ENCODE measurements at places on chromosomes 16 and 17. TPM values are rescaled to one million over a fixed set of nuclear protein-coding genes. Genes with fewer than 3 reads are reported as not detected.

Gene CMTM2
- total RNA-seq, result not detected

Gene PDIA2
- total RNA-seq, result 0.86 TPM

Gene SOX15
- 2.1 TPM for total RNA-seq

Gene PLCD3
- 69.3 TPM for total RNA-seq

Gene CD19
- 0.32 TPM for total RNA-seq

Gene SNTB2
- 59.5 TPM for total RNA-seq

Gene SOX9
- total RNA-seq, result 3.2 TPM

- DNase-seq, result peak; percentile 96
Observed at GRCh38 chr17:8162233-8162996, at the start of gene VAMP2. VAMP2 (minus strand) TSS chr17:8162948; CDS start chr17:8162879, 69 bp downstream.

GRCh38 chr17:48738803-48739526 is 10.4 kb upstream of the HOXB13 start:
- no peak for DNase-seq

DNA sequence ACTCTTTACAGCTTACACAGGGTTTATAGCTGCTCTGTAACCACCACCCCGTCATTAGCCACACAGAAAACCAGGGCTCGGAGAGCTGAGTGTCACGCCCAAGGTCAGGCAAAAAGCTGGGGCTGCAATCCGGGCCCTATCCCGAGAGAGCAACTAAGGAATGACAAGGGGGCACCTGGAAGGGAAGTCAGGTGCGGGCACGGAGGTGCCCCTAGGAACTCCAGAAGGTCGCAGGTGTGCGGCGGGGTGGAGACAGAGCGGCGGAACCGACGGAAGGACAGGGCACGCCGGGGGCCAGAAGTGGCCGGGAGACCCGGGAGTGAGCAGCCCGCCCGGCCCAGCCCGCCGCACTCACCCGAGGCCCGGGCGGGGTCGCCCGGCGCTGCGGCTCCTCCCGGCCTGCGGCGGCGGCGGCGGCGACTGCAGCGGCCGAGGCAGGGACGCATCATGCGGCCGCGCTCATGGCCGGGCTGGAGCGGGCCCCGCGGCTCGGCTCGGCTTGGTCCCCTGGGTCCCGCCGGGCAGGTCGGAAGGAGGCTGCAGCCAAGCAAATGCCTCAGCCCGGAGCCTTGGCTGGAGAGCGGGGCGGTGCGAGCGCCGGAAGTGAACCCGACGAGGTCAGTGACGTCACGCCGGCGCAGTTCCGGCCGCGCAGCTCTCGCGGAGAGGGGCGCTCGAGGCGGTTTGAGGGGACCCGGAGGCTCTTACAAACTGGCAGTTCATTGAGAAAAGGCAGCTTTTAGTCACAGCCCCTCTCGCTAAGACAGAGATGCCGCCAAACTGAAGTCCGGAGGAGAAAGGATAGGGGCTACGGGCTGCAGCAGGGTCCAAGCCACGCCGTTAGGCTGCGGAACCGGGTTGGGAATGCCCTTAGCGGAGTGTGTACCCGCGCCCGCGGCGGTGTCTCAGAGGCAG is at the start of gene ZDHHC7:
TSS of gene ZDHHC7 (minus strand) at position 605 of the 915 bp plus-strand sequence. CDS start 20,917 bp downstream, outside the sequence.
- peak; percentile 97 for DNase-seq

GRCh38 chr16:68848786-68849185 is 5.5 kb downstream of the TANGO6 start:
- no peak for DNase-seq

DNA sequence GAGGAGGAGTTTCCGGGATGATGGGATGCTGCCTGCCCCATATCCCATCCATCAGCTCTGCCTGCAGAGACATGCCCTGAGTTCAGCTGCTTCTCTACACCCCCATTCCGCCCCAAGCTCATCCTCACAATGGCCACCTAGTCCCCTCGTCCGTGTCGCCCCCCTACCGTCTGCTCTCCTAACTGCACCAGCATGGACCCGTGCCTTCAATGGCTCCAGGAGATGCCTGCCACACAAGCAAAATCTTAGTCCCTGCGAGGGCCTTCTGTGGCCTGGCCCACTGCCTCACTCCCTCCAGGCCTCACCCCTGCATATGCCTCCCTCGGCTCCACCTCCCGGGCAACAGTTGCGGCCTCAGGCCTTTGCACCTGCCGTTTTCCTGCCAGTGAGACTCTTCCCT is 1.8 kb upstream of the TELO2 start:
- no peak for DNase-seq

- no peak for DNase-seq
Observed at GRCh38 chr17:27746881-27747280, 53.4 kb downstream of the NOS2 start.

- DNase-seq, result peak; percentile 79
Observed at GRCh38 chr17:80104321-80104955, 3.1 kb downstream of the GAA start.

DNA sequence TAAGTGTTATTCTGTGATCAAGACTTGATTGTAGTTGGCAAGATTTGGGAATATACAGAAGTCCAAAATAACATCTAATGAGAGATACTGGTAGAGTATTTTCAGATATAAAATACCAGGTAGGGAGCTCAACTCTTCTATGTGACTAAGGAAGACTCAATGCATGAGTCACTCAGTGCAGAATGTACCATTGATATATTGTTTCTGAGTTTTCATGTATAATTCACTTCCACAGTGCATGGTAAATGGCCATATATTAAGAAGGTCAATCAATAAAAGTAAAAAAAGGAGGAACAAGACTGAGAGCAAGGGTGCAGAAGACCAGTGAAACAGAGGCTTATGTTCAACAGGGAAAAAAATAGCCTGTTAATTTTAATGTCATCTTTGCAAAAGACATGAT is 1387.9 kb downstream of the CDH8 start:
- DNase-seq, result no peak

DNA sequence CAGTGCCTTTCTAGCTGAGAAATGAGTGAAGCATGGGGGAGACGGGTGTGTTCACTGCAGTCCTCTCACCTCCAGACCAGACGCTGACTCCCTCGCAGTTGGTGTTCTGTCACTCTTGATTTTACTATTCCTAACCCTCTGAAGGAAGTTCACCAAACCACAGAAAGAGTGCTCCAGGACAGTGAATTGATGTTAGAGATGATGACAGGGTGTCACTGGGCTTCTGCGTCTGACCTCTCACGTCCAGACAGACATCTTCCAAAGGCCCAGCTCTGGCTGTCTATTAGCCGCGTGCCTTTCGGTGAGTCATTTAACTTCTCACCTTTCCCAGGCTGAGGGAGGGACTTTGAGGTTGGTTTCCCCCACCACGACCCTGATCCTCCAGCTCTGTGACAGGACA is 8.2 kb downstream of the CRAMP1 start:
- DNase-seq, result no peak

GRCh38 chr16:15616475-15617165 is 26.3 kb downstream of the MARF1 start:
- no peak for DNase-seq

GRCh38 chr17:39170109-39170508 is 4.1 kb upstream of the ARL5C start:
- no peak for DNase-seq

- DNase-seq, result no peak
Observed at GRCh38 chr17:8685381-8685780, 54.9 kb upstream of the MYH10 start.

Measured in posterior vena cava (tissue), 2 donors.